Stimulated activated CD4-positive, alpha-beta T cell treated with anti-CD3 and anti-CD28 coated beads, Interleukin-1b, Interleukin-23, amount 100 ng/mL, for 1 hour (primary cell): ENCODE measurements at places on chromosomes 4 and X.

DNA sequence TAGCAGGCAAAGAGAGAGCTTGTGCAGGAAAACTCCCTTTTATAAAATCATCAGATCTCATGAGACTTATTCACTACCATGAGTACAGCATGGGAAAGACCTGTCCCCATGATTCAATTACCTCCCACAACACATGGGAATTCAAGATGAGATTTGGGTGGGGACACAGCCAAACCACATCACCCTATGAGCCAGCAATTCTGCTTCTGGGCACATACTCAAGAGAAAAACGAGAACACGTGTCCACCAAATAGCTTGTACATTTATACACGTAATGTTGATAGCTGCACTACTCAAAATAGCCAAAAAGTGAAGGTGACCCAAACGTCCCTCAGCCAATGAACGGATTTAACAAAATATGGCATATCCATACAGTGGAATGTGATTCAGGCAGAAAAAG is 94.5 kb upstream of the DHRSX start:
- DNase-seq, result no peak

- DNase-seq, result no peak
These were observed 75.8 kb upstream of the SOD3 start for GRCh38 chr4:24719615-24720014.

- no peak for DNase-seq
These were observed 5.8 kb downstream of the NKX6-1 start for GRCh38 chr4:84493092-84493850.

DNA sequence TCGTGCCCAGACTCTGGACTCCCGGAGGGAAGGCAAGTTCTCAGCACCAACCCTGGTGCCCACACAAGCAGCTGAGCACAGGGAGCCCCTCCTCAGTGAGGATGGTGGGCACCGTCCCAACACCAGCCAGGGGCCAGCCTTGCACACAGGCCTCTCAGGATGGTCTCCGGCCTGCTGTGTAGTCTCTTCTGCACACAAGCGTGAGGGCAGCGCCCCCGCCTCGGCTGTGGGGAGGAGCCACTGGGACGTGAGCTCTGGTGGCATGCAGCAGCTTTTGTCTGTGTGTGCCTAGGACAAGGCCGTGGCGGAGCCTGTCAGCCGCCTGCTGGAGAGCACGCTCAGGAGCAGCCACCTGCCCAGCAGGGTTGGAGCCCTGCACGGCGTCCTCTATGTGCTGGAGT is 16.1 kb upstream of the MSANTD1 start:
- DNase-seq, result no peak

DNA sequence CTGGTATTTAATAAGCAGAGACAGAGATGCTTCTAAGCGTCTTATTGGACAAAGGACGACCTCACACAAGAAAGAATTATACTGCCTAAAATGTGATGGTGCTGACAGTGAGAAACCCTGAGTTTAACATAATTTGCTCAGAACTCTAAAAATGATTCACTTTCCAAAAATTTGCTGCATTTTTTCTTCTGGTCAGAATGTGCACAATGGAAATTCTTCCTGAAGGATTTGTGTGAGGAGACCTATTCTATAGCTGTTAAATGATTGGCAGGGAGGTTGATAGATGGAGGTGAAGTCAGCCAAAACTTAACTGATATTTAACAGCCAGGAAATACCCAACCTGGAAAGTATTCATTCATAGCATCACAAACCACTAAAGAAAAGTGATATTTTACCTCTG is 1.7 kb downstream of the MAGEC3 start:
- DNase-seq, result no peak

- DNase-seq, result no peak
These were observed 235.9 kb downstream of the RPA4 start for GRCh38 chrX:97119474-97120109.

DNA sequence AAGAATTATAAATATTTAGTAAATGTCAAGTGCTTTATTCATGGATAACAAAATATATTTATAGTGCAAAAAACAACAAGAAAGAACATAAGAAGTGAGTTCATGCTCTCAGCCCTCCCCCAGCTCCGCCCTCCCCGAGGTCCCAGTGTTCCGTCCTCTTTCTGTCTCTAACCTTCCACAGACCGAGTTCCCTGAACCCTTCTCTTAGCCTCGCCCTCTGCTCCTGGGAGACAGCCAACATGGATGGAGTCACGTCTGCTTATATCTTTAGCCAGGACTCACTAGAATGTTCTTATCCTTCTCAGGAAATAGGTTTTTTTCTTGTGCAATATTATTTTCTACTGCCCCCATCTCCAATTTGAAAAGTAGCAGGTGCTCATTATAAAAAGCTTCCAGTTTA is 40.1 kb upstream of the HELT start:
- no peak for DNase-seq

GRCh38 chr4:1644891-1645657 is 39.0 kb downstream of the FAM53A start:
- DNase-seq, result no peak

GRCh38 chr4:147003956-147004809 is 58.5 kb upstream of the TTC29 start:
- DNase-seq, result no peak

- DNase-seq, result no peak
These were observed 58.1 kb downstream of the RPS3A start for GRCh38 chr4:151157543-151157942.

GRCh38 chr4:144494280-144494679 is 151.7 kb upstream of the HHIP start:
- DNase-seq, result no peak

DNA sequence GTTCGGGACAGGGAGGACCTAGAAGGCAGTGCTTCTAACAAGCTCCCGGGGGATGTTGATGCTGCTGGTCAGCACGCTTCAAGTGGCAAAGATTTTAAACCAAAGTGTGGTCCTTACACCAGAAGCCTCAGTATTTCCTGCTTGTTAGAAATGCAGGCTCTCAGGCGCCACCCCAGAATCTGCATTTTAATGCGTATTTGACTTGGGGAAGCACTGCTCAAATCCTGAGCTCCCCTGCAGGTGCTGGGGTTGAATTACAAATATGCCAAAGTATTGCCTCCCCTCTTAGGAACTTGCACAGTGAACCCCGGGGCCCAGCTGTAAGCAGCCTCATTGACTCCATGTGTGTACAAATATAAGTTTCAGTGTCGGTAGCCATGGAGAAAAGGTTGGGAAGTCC is 70.8 kb upstream of the RAI2 start:
- DNase-seq, result no peak

DNA sequence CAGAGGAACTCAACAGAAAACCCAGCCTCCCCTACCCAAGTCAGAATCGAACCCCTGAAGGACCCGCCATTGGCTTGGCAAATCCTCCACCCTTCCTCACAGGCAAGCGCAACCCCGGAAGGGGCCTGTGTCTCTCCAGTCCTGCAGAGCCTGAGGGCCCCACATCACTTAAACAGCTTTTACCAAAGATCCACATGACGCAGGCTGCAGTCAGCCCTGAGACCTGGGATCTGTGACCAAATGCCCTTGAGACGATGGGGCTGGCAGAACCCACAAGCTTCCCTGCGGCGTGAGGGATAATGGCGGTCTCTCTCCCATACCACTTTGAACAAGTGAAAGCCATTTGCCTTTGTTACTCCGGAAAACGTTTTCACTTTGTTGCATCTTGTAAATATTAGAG is 54.9 kb downstream of the ACOX3 start:
- DNase-seq, result no peak

DNA sequence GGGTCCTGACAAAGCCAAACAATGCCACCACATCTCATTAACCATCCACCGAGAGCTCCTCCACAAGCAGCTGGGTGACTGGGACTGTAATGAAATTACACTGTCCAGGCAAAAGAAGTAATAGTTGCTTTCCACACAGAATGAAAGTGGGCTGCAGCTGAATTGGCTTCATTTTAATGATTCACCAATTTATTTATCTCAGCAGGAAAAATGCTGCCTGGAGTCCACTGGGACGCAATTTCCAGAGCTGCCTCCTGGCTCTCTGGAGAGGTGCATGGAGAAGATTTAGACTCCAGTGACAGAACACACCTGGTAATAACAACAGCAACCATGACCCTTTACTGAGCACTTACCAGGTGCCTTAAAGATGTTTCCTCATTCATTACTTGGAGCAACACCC is 226.7 kb downstream of the LDB2 start:
- no peak for DNase-seq

DNA sequence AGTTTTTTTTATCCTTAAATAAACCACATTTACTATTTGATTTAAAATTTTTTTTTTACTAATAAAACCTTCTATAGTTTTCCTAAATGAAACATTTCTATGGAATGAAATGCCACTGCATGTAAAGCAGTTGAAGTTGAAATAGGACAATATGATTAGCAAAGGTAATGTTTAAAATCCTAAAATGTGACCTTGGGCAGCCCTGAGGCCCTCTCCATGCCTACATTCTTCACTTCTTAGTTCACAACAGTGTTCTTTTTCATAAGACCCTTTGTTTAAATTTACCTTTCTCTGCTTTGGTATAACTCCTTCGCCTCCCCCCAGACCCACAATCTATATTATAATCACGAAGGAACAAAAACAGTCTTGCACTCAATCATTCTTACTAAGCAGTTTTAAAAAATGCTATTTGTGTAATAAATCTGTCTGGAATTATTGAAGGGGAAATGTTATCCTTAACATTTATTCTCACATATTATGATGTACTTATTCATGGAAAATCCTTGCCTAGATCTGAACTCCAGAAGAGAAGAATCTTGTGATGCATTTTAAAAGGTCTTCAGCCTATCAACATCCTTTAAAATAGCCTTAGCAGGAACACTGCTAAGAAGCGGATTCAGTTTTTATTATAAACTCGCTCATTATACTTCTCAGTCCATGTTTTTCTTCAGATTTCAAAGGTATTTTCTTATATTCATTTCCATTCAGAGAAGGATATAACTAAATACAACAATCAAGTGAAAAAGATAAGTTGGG is 124.6 kb upstream of the NAP1L5 start:
- DNase-seq, result no peak

- no peak for DNase-seq
These were observed 30.4 kb downstream of the TXK start for GRCh38 chr4:48103483-48104139.

- DNase-seq, result no peak
These were observed 102.8 kb upstream of the PDLIM3 start for GRCh38 chr4:185638093-185638492.

DNA sequence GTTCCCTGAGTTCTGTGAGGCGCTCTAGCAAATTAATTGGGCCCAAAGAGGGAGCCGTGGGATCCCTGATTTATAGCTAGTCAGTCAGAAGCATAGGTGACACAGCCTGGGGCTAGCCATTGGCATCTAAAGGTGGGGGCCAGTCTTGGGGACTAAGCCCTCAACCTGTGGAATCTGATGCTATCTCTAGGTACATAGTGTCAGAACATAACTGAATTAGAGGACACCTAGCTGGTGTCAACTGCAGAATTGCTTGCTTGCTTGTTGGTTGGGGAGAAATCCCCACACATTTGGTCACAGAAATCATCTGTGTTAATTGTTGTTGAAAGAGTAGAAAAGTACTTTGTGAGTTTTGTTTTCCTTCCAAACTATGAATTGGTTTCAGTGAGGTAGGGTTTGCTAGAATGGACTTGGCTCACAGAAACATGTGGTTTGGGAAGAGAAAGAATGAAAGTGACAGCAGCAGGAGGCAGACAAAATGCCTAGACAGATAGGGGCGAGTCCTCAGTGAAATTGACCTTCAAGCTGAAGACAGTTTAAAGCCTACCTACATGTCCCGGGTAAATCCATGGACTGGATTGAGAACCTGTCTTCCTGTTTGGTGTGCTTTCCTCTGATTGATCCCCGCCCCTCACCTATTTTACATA is 12.8 kb upstream of the GPR82 start:
- DNase-seq, result no peak

- no peak for DNase-seq
These were observed 18.9 kb upstream of the GPR101 start for GRCh38 chrX:137052643-137053235.

GRCh38 chrX:3378156-3378555 is 31.7 kb upstream of the MXRA5 start:
- no peak for DNase-seq
